ENCODE measurements at places on chromosomes 6 and 20. TPM values are rescaled to one million over a fixed set of nuclear protein-coding genes. Genes with fewer than 3 reads are reported as not detected.

The MCCD1 gene
- not detected for total RNA-seq

The ZBP1 gene
- not detected for total RNA-seq

The PLN gene
- total RNA-seq, result 0.43 TPM

The RIPPLY2 gene
- total RNA-seq, result not detected

The FUT9 gene
- 0.20 TPM for total RNA-seq

The SASH1 gene
- total RNA-seq, result 13.3 TPM

The NEURL2 gene
- total RNA-seq, result 6.9 TPM

The TBXT gene
- total RNA-seq, result not detected

The SLC35D3 gene
- not detected for total RNA-seq

The B3GAT2 gene
- not detected for total RNA-seq

The KIF25 gene
- not detected for total RNA-seq

The CRISP2 gene
- total RNA-seq, result not detected

The PSORS1C1 gene
- total RNA-seq, result 8.8 TPM

The SPEF1 gene
- 0.45 TPM for total RNA-seq

The ECT2L gene
- not detected for total RNA-seq

The STMND1 gene
- 0.16 TPM for total RNA-seq

The HLA-DRB1 gene
- total RNA-seq, result 1.5 TPM

The BMP2 gene
- 9.2 TPM for total RNA-seq

The ME1 gene
- 38.5 TPM for total RNA-seq

The RUNX2 gene
- 26.1 TPM for total RNA-seq

The TRAPPC3L gene
- not detected for total RNA-seq

The IMPG1 gene
- not detected for total RNA-seq

The KIAA1755 gene
- 1.1 TPM for total RNA-seq

The EBF4 gene
- 4.1 TPM for total RNA-seq

The HLA-DPB1 gene
- total RNA-seq, result 2.7 TPM

The MYB gene
- total RNA-seq, result not detected

The SNX21 gene
- total RNA-seq, result 13.3 TPM

The BPI gene
- total RNA-seq, result not detected

The PPP1R16B gene
- 0.41 TPM for total RNA-seq

The SRPK1 gene
- total RNA-seq, result 58.6 TPM

The ACTL10 gene
- total RNA-seq, result 1.4 TPM

The GUCA1A gene
- total RNA-seq, result 0.79 TPM

The PCSK2 gene
- total RNA-seq, result not detected

The DOK5 gene
- total RNA-seq, result 0.82 TPM

The LINC00237 gene
- not detected for total RNA-seq

The WASF1 gene
- total RNA-seq, result 26.3 TPM

The PCNA gene
- 77.6 TPM for total RNA-seq

The MYL9 gene
- 1,247 TPM for total RNA-seq

The PROCR gene
- total RNA-seq, result 39.5 TPM

The C6orf132 gene
- total RNA-seq, result 5.3 TPM

The C6orf141 gene
- total RNA-seq, result 0.55 TPM

The SLC24A3 gene
- total RNA-seq, result 0.79 TPM

Data from astrocyte (in vitro differentiated cells and primary cell).